ENCODE measurements at places on chromosomes 12 and 14.

- DNase-seq = no peak
These were observed 36.3 kb upstream of the NPFF start for GRCh38 chr12:53543539-53543938.

- peak; percentile 81 for DNase-seq
These were observed at the start of the genes AREL1 and FCF1 for GRCh38 chr14:74712499-74713394. Gene AREL1 (minus strand): TSS chr14:74713080. CDS start chr14:74685615, 27,465 bp downstream. Gene FCF1 (plus strand): TSS chr14:74713144. CDS start chr14:74713198, 54 bp downstream.

- no peak for DNase-seq
These were observed 35.5 kb upstream of the OR5AU1 start for GRCh38 chr14:21191261-21191808.

DNA sequence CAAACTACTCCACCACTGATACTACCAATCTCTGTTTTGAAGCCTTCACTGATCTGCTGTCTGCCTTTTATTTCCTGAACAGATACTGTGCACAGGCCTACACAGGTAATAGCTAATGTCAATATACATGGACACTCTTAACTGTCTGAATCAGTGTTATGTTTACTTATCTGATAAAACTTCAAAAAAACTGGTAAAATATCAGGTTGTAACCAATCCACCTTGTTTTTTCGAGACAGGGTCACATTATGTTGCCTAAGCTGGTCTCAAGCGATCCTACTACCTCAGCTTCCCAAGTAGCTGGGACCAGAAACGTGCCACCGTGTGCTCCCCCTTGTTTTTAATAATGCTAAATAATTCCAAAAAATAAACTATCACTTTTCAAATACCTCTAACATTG lies 43.5 kb downstream of the HECTD1 start:
- DNase-seq = no peak

DNA sequence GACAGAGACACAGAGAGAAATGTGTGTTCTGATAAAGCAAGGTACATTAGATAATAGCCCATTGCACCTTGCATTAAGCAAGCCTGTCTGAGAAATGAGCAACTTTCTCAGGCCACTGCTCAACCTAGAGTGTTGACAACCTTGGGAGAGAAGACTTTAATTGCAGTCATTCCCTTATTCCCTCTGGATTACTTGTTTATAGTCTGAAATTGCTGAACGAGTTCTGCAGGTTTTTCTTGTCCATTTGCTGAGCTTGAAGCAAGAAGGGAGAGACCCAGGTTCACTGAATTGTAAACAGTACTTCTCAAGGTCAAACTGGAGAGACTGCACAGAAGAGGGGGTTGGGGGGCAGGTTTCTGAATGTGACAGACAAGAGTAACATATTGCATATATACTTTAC lies 159.4 kb upstream of the PLEKHG7 start:
- no peak for DNase-seq

DNA sequence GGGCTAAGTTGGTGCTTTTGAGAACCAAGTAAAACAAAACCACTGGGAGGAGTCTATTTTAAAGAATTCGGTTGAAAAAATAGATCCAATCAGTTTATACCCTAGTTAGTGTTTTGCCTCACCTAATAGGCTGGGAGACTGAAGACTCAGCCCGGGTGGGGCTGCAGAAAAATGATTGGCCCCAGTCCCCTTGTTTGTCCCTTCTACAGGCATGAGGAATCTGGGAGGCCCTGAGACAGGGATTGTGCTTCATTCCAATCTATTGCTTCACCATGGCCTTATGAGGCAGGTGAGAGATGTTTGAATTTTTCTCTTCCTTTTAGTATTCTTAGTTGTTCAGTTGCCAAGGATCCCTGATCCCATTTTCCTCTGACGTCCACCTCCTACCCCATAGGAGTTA lies 1.8 kb upstream of the RAB5B start:
- no peak for DNase-seq

DNA sequence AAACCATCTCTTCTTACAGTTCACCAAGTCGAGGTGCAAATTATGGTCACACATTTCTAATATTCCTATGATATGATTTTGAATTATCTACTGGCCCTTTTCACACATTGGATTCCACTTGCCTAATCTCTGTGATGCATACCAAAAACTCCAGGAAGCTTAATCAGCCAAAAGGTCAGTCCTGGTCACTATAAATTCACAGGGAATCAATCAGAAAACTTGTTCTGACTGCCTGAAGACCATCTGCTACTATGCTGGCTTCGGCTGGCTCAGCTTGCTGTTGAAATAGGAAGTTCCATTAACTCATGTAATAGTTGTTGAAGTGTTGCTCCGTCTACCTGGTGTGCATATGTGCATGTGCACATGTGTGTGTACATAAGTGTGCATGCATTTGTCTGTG lies 142.8 kb upstream of the FLRT2 start:
- DNase-seq = no peak

- DNase-seq = peak; percentile 94
These were observed at the start of the genes KCTD10 and UBE3B for GRCh38 chr12:109477185-109477962. Gene KCTD10 (minus strand): TSS chr12:109477300. CDS start chr12:109477262, 38 bp downstream. Gene UBE3B (plus strand): TSS chr12:109477634. CDS start chr12:109483552, 5,918 bp downstream.

DNA sequence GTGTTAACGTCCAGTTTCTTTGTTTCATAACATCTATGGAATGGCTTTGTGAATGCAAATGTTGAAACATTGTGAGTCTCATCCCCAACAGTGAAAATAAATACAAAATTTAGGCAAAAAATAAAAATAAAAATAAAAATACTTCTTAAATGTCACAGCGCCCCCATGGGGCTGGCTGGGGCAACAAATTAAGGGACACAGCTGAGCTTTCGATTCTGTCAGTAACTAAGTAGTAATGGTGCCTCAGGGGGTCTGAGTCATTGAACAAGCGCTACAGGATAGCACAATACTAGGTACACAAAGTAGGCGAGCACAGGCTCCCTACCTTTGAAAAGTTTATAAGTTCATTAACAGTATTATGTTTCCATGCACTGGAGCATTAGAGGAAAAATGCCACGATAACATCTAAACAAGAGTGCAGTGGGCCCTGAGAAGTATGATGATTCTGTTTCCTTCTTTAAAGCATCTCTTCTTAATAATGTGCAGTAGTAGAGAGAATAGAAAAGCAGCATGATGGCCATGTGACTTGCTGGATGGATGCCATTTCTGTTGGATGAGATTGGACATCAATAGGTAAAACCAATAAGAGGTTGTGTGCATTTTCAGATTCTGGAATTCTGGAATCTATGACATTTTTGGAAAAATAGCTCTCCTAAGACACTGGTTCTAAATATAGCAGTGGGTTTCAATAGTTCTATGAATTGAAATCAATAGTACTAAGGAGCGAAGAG lies 667.2 kb downstream of the DIO2 start:
- DNase-seq = no peak

- DNase-seq = no peak
These were observed 5.0 kb upstream of the PKP2 start for GRCh38 chr12:32901553-32901952.

DNA sequence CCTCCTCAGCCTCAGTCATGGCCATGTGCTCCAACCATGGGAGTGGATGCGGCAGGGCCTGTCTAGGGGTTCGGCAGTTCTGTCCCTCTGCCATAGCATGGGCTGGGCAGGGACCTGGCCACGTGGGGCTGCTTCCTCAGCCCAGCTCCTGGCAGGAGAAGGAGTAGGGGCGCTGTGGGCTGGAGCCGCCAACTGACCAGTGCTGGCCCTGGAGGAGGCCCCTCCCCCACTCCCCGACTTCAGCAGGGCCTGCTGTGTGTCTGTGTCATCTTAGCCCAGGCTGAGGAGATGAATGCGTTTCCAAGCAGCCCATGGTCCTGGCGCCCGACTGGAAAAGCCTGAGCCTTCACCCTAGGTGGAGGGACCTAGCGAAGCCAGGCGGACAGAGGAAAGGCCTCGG lies 2.7 kb upstream of the PACS2 start:
- no peak for DNase-seq

DNA sequence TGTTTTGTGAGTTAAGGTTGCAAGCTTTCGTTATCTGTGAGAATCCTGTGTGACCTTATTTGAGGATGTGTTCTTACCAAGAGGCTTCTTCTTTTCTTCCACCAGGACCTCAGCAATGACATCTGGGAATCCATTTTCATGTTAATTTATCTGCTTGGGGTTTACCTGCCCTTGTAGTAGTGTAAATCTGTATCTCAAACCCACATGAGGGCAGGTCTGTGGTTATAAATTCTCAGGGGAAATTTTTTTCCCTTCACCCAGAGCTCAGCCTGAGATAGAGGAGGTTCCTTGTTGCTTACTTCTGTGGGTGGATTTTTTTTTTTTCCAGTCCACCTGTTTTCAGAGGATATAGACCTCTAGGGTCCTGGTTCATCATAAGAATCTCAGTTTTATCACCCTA lies 70.8 kb downstream of the AKAP6 start:
- DNase-seq = no peak

DNA sequence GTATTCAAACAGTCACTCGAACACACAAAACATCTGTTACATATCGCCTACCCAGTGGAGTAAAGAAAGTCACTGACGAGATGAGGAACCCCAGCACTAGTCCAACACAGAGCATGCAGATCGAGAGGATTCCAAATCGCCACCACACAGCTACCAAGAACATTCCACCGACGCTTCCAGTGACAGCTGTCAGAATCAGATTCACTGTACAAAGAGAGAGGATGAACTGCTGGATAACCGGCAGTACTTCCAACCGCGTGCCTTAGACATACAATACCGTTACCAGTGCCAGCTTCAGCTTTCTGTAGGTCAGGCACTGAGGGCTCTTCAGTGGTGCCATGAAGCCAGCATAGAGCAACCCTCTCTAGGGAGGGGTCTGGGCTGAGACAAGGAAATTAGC lies 34.5 kb downstream of the TM7SF3 start:
- no peak for DNase-seq

DNA sequence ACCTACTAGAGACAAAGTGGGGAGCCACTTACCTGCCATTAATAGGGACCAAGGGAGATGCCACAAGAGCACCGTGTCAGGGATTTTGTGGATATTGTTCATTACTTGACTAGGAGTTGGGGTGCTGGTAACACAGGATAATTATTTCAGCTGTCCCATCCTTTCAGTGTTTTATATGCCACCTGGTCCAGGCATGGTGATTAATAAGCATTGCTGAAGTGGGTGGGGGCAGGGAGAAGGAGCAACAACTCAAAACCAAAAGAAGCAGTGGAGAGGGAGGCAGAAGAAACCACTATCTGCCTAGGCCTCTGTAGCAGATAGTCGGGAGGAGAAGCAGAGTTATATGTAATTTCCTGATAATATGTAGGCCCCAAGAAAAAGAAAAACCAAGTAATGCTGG lies 184.6 kb downstream of the NPAS3 start:
- no peak for DNase-seq

- DNase-seq = no peak
These were observed 335.7 kb downstream of the BMP4 start for GRCh38 chr14:53620890-53621289.

- DNase-seq = no peak
These were observed 141.0 kb upstream of the LMNTD1 start for GRCh38 chr12:25694072-25694471.

DNA sequence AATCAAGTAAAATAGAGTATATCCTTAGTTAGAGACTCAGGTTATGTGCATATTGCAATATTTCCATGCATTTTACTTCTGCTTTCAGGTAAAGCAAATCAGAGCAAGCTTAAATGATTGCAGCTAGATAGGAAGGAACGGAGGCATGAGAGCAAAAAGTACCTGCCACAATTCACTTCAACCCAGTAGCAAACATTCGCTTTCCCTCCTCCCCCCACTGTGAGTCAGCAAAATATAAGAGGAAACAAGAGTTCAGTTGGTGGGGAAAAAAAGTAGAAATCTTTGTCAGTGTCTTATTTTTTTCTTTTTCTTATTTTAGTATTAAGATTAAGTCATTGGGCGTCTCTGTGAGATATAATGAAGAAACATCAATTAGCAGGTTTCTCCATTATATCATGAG lies 475.4 kb downstream of the NPAS3 start:
- no peak for DNase-seq

GRCh38 chr12:98612696-98613334 lies 19.3 kb downstream of the SLC25A3 start:
- DNase-seq = no peak

DNA sequence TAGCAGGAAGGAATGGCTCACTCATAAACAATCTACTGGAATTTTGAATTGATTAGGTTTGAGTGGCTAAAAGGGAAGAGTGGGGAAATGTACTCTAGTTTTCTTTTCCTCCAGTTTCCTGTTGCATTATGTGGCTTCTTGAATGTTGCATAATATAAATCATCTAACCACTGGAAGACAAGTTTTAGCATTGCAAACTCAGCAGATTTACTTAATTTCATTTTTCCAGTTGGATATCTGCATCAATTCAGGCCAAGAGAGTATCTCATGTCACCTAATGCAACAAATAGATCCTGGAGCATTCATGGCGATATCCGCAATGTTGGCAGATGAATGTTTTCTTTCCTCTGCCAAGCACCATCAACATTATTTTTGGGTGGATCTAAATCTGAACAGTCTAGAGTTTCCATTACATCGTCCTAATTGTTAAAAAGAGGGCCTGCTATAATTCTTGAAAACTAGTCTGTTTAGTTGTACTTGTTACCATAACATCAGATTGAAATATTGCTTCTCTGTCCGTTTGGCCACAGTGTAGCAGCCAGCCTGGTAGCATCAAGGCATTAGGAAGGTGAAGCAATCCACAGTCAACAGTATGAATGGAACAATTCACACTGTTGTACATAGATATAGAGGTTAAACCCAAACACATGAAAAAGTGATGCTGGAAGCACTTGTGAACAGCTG lies 544.2 kb downstream of the ETNK1 start:
- DNase-seq = no peak

GRCh38 chr14:30521899-30522736 lies 36.8 kb upstream of the G2E3 start:
- DNase-seq = no peak

GRCh38 chr12:55188974-55189556 lies 31.8 kb upstream of the OR10A7 start:
- no peak for DNase-seq

DNA sequence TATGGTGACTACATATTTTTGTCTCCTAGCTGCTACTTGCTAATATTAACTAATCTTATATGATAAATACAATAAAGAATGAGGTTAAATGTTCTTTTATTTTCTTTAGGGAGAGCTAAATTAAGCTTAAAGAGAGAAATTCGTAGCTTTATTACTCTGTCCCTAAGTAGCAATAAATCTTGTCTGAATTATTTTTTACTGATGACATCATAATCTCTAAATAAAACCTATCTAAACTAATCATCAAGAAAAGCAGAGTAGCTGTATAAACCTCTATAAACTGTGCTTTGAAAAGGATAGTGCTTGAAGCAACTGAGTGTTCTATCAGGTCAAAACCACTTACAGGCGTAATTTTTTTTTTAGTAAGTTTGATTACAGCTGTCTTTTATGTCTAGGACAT lies 42.5 kb downstream of the METTL25 start:
- DNase-seq = no peak

GRCh38 chr12:87758271-87758670 lies 270.9 kb downstream of the C12orf50 start:
- no peak for DNase-seq

All from upper lobe of right lung (tissue), 1 donor.